ENCODE measurements at places on chromosomes 2 and 18. TPM values are rescaled to one million over a fixed set of nuclear protein-coding genes. Genes with fewer than 3 reads are reported as not detected.

Gene RGPD3
- polyA plus RNA-seq, result 0.61 TPM

Gene ACVR2A
- 29.6 TPM for polyA plus RNA-seq

Gene BCL2L11
- 28.6 TPM for polyA plus RNA-seq

GRCh38 chr2:45567974-45568789 is 42.9 kb downstream of the SRBD1 start:
- DNase-seq, result no peak

DNA sequence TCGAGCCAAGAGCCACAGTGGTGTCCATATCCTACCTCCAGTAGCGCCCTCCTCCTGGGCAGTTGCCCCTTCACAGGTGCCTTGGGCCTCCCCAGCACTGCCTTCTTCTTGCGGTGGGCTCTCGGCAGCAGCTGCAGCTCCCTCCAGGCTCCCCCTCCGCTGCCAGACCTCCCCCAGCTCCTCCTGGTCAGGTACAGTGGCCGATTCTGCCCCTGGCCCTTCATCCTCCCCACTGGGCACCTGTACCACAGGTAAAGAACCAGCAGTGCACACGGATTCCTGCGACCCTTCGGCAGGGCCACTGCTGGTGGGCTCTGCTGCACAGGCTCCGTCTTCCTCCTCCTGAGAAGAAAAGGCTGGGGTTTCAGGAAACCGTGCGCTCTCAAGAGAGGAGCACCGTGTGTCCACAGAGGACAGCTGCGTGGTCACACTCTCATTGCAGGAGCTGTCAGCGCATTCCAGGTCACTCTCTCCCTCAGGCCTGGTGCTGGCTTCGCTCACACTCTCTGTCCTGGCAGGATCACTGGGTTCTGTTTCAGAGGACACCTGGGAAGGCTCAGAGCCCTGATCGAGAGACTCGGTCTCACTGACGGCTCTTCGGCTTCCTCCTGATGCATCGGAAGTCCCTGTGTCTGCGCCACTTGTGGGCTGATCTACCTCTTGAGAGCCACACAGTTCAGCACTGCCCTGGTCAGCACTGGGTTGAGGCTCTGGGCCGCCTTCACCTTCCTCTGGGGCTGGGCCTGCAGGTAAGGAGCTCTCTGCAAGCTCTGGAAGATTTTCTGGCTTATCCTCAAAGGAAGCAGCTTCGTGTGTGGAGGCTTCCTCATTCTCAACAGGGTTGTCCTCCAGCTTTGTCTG is 147.4 kb upstream of the STK17B start:
- no peak for DNase-seq

DNA sequence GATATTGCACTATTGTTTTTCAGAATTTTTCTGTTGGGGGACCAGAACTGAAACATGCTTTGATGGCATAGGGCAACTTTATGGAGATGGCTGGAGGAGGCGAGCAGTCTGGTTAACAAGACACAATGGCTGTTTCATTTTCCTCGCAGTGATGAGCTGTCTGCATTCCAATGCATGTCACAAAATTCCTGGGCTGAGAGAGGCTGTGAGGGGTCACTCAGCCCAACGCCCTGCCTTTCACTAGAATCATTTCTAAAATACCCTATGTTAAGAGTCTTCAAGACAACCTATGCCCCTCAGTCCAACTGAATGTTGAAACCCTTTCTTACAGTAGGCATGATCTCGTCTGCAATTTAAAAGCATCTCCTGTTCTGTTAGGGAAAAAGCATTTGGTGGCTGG is 1090.0 kb downstream of the BCL11A start:
- DNase-seq, result no peak

GRCh38 chr2:85981579-85982247 is 92.9 kb upstream of the ST3GAL5 start:
- no peak for DNase-seq

GRCh38 chr2:144310889-144311608 is 208.9 kb downstream of the ZEB2 start:
- no peak for DNase-seq

DNA sequence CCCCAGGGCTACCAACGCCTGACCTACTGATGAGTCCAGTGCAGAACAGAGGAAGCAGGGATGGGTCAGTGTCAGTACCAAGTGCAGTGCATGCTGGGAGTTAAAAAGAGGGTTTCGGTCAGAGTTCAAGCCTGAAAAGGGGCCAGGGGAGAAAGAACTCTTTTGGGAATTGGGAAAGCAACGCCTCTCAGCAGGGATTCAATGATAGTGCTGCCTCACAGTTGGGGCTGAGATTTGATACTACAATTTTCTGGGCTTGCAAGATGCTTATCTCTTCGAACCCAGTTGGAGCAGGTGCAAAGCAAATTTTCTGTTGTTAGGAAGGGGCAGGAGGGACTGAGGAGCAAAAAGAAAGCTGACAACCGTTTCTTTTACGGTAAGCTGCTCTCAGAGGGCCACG is 82.6 kb downstream of the CERKL start:
- no peak for DNase-seq
